ENCODE measurements at places on chromosomes 12 and 14.

DNA sequence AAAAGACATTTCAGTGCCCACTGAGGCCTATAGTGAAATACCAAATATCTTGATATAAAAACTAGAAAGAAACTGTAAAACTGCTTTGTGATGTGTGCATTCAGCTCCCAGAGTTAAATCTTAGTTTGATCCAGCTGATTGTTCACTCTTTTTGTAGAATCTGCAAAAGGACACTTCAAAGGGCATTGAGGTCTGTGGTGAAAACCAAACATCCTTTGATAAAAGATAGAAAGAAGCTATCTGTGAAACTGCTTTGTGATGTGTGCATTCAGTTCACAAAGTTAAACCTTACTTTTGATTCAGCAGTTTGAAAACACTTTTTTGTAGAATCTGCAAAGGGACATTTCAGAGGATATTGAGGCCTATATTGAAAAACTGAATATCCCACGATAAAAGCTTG is 290.7 kb upstream of the ALG10B start:
- DNase-seq = no peak

GRCh38 chr12:95286713-95287112 is 69.1 kb downstream of the VEZT start:
- DNase-seq = no peak

DNA sequence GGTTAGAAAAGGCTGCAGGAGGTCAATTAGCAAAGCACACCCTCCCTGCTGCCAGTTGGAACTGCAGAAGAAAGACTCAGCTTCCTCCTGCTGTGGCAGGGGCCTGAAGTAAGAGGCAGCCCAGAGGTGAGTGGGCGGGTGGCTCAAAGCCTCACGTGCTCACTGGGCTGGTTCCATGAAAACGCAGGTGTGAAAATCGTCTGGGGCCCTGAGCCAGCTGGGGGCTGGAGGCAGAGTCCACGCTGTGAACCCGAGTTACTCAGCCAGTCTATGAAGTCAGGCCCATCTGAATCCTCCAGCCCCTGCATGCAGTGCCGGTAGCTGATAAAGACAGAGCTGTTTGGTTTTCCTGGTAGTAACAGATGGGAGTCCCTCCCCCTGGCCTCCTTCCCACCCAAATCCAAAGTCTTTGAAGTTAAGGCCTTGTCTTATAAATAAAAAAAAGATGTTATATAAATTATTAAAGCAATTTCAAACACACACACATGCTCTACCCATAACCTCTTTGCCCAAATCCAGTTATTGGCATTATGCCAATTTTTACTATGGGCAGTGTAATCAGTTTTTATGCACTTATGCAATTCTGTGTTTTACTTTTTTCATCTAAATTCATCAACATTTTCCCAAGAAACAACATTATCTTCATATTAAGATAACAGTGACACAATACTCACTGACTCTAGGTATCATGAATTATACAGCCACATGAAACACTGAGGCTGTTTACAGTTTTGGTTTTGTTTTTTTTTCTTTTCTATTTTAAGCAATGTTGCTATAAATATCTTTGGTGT is 57.9 kb upstream of the PNMA1 start:
- DNase-seq = no peak

DNA sequence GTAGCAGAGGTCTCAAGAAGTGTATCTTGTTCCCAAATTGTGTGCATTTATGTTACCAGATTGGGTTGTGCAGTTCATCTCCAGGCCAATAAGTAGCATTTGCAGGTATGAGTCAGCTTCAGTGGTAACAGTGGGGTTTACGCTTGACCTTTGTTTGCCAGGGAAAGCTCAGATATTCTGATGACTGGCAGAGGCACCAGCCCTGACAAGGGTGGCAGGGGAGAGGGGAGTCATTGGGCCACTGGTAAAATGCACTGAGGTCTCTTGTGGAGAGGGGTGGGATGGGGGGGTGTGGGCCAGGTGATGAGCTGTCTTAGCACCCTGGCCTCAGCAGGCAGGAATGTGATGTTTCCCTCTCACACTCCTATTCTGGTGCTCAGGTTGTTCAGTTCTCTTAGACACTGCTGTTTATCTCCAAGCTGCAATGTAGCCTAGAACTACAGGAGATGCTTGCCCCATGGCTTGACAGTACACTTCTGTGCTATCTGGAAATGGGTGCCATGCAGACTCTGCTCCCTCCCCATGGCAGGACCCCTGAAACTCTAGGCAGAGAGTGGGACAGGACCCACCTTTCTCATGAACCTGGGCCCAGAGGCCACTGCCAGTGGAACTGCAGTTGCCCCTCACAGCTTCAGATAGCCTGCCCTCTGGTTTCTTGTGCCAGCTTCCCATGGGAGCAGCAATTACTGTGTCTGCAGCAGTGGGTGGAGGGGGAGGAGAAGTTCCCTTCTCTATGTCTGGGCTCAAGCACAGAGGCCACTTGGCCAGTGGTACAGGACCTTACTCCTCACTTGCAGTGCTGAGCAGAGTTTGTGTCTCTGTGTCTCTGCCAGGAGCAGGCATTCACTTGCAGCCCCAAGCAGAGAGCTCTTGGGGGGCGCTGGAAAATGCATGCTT is 31.9 kb downstream of the USP15 start:
- no peak for DNase-seq

- no peak for DNase-seq
Observed at GRCh38 chr14:103367995-103368394, 17.2 kb upstream of the MARK3 start.

DNA sequence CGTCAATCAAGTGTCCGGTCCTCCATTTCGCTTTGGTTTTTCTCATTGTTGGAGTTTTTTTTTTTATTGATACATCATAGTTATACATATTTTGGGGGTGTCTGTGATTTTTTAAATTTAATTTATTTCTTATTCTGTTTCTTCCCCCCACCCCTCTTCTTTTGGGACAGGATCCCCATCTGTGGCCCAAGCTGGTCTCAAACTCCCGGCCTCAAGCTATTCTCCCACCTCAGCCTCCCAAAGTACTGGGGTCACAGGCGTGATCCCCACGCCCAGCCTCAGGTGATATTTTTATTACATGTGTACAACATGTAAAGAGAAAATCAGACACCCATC is 51.3 kb upstream of the ZFP36L1 start:
- no peak for DNase-seq

DNA sequence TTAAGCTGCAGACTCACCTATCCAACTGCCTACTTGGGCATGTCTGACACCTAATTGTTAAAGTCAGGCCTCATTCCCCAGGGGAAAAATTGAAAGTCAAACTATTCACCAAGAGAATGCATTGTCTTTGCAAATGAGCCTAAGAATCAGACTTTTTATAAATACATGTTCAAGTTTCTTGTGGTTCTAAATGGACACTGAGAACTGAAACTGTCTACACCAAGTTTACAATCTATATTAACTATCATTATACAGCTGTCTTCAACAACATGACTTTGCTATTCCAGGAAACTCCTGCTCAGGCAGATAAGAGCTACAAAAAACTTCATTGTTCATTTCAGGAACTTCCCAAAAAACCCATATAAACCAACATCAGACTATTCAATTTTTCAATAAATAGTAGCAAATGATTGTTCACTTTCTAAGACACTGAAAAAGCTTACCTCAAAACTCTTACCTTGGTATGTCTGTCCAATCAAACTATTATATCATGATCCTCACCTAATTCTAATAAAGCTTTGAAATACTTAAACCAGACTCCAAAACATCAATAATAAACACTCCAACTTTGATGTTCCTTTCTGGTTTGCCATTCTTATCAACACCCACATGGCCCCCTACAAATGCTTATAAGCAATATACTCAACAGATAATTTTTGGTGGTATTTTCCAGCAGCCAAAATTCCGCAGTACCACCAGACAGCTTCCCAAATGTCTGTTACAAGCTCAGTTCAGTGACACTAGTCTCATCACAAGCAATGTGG is 24.2 kb downstream of the CDK17 start:
- no peak for DNase-seq

DNA sequence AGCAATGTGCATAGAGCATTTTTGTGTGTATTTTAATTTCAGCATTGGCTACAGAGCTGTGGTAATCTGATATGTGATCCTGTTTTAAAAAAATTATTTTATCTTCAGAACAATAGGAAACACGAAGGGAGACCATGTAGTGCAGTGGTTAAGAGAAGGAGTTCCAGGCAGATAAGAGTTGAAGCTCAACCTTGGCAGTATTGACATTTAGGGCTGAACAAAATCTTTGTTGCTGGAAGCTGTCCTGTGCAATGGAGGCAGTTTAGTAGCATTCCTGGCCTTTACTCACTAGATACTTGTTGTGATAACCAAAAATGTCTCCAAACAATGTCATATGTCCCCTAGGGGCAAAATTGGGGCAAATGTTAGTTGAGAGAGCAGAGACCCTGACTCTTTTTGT is 59.2 kb downstream of the CHST11 start:
- no peak for DNase-seq

GRCh38 chr12:128753438-128753837 is 70.3 kb downstream of the SLC15A4 start:
- DNase-seq = no peak

- no peak for DNase-seq
Observed at GRCh38 chr14:50806241-50806933, 24.6 kb downstream of the NIN start.

DNA sequence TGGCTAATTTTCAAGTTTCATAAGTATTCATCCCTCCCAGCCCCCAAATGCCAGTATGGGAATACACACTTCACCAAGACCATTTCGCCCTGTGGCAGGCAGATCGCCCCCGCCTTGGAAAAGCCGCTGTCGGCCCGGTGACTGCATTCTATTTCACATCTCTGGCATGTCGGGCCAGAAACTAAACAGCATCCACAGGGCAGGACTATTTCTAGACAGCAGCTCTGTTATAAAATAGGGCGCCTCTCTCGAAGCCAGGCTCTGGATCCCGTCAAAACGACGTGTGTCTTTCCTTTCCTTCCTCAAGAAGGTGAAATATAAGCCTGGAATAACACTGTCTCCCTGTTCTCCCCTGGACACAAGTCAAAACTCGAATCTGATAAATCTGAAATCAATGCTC is 56.8 kb downstream of the GSC start:
- no peak for DNase-seq

DNA sequence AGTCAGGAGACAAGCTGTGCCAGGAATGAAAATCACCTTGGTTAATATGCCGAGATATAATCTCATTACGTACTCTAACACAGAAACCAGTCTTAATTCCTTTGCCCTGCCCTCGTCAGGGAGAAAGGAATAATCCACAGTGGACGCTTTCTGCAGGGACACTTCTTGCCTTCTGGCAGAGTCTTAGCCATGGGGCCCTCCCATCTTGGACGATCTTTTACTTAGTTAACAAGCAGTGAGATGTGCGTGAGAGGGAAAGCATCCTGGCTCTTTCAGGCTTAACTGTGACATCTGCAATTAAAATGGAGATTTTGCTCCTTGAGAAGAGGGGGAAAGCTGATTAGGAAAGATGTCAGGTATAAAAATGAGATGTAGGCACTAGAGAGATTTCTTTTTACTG is 246.4 kb downstream of the TMEM132C start:
- no peak for DNase-seq

- DNase-seq = no peak
Observed at GRCh38 chr12:130873825-130874224, 2.0 kb downstream of the RAN start.

GRCh38 chr14:102819747-102820330 is 42.6 kb downstream of the TRAF3 start:
- DNase-seq = no peak

- DNase-seq = no peak
Observed at GRCh38 chr14:31419179-31419966, 977 bp downstream of the HEATR5A start.

DNA sequence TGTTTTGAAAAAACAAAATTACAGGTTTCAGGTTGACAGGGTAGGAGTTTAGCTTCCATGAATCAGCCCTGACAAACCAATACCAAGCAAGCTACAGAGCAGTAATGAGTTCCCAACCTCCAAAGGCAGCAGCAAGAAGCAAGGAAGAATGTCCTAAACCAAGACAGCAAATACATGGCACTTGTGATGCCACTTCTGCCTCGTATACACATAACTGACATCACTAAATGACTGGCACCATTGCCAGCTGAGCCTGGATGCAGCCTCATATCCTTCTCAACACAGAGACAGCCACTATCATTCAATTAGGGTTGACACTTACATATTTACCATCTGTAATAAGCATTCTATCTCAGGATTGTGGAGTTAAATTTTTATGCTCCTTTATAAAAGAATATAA is 35.0 kb upstream of the MDM1 start:
- DNase-seq = no peak

GRCh38 chr14:34450542-34450915 is 11.5 kb downstream of the SPTSSA start:
- no peak for DNase-seq

- DNase-seq = no peak
Observed at GRCh38 chr14:89702876-89703200, 251.7 kb downstream of the EFCAB11 start.

- no peak for DNase-seq
Observed at GRCh38 chr14:67505254-67505653, 16.7 kb upstream of the TMEM229B start.

GRCh38 chr12:14576896-14577295 is 9.2 kb upstream of the PLBD1 start:
- no peak for DNase-seq

DNA sequence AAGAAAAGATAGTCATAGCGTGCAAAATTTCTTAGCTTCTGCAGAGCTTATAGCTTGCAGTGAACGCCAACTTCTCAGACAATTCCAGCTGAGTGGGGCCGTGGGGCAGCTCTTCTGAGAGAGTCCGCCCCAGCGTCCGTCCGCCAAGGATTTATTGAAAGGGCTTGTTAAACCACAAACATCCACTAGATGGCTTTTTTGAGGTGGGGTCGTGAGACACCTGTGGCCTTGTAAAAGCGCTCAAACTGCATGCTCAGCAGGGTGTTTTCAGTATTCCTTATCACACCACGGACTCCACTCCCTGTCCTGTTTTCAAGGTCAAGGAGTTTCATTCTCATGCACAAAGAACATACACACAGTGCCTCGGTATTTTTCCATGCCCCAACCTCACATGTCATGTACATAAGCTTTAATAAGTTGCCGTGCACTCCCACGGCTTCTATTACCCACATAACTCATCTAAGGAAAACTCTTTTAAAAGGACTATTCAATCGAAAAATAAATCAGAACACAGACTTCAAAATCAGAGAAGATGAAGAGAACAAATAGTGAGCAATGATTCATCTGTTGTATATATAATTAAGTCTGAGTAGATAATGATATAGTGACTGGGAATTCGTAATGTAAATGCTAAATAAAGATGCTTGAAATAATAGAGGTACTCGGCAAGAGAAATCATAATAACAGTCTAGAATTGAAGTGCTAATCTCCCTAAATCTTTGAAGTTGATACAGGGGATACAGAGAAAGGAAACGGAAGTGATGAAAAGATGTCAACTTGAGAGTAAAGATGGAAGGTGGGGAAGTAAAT is 46.7 kb downstream of the WBP11 start:
- no peak for DNase-seq

- DNase-seq = no peak
Observed at GRCh38 chr12:126343321-126343720, 1278.1 kb downstream of the AACS start.
